ENCODE measurements at places on chromosomes 5 and 9.

- no peak for DNase-seq
Observed at GRCh38 chr5:14582797-14583137, 1.2 kb downstream of the OTULINL start.

GRCh38 chr5:143182901-143183820 lies 220.3 kb downstream of the NR3C1 start:
- peak; percentile 76 for DNase-seq

DNA sequence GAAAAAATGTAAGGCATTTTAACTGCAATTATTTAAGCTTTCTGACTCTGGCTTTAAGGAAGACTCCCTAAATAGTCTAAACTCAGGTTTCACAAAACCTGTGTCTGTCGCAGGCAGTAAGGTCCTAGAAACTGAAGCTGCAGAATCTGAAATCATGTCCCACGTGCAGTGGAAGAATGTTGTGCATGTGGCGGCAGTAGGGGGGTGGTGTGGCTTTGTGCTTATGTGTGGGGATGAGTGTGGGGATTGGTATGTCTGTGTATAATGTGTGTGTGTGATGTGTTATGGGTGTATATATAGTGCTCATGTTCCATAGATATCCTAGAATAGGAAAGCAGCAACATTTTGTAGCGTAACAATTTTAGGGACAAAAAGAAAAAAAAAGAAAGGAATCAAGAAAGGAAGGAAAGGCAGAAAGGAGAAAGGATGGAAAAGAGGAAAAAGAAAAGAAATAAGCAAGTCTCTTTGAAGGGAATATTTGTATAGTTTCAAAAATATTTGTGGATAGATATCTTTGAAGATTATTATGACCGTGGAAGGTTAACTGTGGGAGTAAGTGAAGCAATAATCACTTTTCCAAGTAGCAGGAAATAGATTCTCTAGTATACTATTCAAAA lies 6.6 kb downstream of the ANKDD1B start:
- DNase-seq: peak; percentile 88

DNA sequence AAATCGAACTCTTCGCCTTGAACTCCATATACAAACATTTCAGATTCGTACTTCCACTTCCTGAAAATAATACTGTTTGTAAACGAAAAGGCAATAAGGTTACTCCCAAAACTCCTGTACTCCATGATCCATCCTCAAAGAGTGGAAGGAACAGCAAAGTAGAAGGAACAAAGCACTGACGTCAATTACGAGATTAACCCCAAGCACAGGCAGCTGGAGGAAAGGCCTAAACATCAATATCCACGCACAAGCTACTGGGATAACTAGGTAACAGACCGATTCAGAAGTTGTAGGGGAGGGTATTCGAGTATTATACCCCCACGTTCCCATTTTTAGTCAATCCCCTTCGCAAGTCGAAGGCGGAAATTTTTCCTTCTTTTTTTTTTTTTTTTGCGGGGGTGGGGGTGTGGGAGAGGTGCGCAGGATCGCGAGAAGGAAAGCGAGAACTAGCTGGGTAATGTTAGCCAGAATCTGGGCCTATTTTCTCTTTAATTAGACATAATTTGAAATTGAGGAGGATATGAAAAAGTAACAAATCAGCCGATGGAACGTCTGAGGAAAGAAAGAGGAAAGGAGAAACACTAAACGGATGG lies 909 bp downstream of the AFF4 start:
- DNase-seq: peak; percentile 77

DNA sequence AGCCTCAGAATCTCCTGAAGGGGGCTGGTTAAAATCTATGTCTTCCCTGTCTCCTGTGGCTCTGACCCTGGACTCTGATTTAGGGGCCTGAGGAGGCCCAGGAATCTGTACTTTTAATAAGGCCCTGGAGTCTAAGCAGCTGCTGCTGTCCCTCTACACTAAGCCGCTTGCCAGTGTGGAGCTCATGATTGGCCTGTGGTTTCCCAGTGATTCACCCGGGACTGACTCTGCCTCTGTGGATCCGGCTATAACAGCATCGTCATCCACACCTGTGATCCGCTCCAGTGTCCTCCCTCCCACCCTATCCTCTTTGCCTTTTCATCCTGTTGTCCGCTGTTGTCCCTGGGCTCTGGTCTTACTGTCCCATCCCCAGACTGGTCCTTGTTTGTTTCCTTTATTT lies 3.7 kb downstream of the SLC31A2 start:
- peak; percentile 80 for DNase-seq

GRCh38 chr9:109033941-109034700 lies 20.8 kb upstream of the CTNNAL1 start:
- DNase-seq: no peak

DNA sequence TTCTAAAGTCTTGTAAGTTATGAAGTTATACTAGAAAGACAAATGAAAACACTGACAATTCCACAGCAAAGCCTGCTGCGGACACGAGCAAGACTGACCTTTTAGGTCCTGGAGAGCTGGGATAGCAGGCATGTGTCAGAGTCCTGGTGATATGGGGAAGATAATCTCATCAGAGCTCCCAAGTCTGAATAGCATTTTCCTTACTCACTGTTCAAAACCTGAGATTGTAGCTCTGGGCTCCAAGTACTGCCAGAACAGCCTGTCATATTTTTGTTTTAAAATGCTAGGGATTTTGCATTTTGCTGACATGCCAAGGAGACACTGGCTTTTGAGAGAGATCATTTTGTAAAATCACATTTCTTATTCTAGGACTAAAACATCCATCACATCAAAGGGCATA lies 90.1 kb downstream of the DRD1 start:
- no peak for DNase-seq

DNA sequence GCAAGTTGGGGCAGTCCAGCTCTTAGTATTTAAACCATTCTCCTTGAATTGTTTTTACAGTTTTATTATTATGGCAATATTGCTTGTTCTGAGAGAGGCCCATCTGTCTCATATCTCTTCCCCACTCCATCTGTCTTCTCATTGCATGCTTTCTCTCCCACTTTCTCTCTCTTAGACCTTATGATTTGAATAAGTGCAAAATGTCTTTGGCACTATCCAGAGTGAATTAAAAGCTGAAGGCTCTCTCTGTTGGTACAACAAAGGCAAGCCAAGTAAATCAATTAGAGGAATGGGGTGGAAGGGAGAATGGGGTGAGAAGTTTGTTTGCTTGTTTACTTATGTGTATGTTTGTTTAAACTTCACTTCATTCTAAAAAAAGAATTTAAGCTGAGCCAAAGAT lies 195.3 kb upstream of the RFX3 start:
- DNase-seq: no peak

GRCh38 chr5:172607213-172607793 lies 33.8 kb upstream of the NEURL1B start:
- no peak for DNase-seq

DNA sequence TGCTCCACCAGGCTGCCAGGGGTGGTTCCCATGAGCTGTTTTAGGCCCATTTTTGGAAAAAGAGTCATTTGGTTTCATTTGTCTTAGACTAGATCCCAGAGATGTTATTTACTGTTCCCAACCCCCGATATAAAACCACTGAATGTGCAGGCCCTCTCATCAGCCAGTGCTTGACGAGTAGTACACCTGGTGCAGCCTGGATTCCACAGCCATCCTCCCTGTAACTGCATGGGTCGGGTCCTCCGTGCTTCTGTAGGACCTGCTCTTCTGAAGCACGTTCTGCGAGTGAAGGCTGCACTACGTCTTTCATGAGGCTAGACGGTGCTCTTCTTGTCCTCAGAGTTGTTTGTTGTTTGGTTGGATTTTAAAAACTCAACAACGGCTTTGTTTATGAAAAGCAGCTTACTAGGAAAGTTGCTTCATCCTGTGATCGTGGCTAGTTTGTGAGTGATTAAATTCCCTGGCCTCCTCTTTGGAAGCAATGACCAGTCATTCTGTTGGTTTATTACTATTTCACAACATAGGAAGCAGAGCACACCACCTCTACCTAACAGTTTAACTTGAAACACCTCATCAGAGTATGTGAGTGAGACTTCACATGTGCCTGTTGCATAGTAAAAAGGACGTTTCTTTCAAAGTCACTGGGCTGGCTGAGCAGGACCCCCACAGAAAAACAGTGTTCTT lies 135.2 kb downstream of the AOPEP start:
- DNase-seq: peak; percentile 68

DNA sequence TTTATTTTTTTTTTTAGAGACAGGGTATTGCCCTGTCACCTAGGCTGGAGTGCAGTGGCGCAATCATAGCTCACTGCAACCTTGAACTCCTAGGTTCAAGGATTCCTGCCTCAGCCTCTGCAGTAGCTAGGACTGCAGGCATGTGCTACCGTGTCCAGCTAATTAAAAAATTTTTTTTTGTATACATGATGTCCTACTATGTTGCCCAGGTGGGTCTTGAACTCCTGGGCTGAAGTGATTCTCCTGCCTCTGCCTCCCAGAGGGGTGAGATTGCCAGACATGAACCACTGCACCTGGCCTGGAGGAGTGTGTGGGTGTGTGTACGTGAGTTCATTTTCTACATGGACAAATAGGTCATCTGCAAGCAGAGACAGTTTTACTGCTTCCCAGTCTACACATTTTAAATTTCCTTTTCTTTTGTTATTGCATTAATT lies 33.8 kb downstream of the JMY start:
- DNase-seq: no peak

- peak; percentile 64 for DNase-seq
Observed at GRCh38 chr9:36023260-36024048, 13.3 kb upstream of the RECK start.

DNA sequence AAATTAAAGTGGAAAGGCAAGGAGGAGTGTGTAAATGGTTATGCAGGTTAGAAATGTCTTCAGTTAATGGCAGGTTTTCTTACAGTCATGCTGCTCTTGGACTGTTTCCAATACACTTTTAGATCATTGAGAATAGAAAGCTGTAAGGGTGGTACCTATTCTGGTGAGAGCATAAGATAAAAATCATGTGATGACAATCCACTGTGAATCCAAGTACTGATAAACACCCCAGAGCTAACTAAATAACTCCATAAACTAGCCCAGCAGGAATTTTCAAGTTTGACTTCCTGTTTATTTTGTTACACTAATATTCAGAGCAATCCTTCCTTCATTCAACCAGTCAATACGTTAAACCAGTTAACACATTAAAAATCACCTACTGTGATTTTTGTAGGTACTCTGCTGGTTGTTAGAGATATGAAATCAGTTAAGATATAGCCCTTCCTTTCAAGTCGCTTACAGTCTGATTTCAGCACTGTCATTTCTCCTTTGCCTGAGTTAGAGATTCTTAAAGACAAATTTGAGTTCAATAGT lies 22.6 kb downstream of the VCAN start:
- DNase-seq: no peak

GRCh38 chr5:178839319-178839704 lies 20.4 kb upstream of the ZNF354B start:
- no peak for DNase-seq

DNA sequence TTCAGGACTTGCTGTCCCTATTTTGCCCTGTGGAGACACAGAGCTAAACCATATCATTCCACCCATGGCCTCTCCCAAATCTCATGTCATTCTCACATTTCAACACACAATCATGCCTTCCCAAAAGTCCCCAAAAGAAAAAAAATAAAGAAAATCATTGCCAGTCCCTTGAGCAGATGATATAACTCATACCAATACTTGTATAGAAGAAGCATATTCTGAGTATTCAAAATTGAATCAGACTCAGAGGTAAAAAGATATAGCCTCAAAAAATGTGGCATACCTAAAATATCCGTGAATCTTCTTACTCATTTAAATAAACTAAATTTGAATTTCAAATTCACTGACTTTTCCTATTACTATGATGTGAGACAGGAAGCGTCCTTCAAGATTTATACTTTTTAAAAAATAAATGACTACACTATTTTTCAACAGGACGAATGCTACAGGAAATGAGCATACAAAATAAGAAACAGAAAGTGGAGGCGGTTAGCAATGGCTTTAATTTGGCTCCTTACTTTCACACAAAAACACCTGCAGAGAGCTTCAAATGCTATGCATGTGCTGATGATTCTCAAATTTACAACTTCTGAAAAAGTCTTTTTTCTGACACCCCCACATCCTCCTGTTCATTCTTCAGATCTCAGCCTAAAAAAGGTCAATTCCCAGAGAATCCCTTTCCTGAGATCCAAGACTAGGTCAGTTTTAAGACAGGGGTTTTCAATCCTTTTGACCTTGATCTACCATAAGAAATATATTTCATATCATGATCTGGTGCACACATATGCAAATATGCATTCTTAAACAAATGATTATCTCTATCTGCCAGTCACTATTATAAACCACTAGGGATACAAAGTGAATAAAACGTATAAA lies 39.6 kb upstream of the DMXL1 start:
- DNase-seq: no peak

DNA sequence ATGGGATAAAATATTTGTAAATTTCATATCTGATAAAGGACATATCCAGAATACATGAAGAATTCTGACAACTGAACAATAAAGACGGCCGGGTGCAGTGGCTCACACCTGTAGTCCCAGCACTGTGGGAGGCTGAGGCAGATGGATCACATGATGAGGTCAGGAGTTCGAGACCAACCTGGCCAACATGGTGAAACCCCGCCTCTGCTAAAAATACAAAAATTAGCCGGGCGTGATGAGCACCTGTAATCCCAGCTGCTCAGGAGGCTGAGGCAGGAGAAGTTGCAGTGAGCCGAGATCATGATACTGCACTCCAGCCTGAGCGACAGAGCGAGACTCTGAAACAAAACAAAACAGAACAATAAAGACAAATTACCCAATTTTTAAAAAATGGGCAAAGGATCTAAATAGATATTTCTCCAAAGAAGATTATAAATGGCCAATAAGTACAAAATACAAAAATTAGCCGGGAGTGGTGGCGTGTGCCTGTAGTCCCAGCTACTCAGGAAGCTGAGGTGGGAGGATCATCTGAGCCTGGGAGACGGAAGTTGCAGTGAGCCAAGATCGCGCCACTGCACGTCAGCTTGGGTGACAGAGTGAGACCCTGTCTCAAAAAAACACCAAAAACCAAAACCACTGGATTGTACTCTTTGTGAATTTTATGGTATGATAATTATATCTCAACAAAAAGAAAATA lies 9.6 kb upstream of the NSD1 start:
- DNase-seq: no peak

GRCh38 chr5:72241346-72242003 lies 78.6 kb downstream of the MRPS27 start:
- DNase-seq: no peak

DNA sequence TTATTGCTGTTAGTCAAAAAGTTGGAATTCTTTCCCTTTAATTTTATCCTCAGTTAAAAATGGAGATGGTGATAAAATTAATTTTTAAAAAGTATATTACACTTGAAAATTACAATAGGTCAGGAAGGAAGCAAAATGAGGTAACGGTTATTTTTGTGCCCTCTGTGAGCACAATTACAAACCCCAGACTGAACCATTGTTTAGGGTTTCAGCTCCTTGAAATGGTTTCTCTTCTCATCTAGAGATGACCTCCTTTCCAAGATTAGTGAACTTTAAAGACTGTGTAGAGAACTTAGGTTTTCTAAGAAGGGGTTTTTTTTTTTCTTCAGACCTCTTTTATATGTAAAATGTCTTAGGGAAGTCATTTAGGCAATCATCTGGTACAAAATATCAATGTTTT lies 126.2 kb upstream of the CHD1 start:
- no peak for DNase-seq

DNA sequence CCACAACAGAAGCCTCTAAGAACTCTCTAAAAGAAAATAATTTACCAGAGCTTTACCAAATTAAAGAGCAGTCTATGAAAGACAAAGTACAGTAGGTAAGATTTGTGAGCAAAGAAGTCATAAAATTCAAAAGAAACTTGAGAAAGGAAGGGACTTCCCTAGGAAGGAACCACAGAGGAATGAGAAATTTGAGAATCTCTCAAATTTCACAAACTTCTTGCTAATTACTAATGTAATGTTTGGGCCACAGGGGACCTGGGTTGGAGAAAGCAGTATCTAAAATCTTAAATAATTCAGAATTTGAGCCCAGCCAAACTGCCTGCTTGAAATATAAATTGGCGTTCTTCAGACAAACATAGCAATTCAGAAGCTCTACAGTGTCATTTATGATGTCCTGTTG lies 225.0 kb upstream of the PRR16 start:
- no peak for DNase-seq

Measured in fibroblast of lung (primary cell).